Renal cortical epithelial cell (primary cell): ENCODE measurements at places on chromosomes 3 and 15. TPM values are rescaled to one million over a fixed set of nuclear protein-coding genes. Genes with fewer than 3 reads are reported as not detected.
A peak's percentile ranks its signal among the peaks of the same experiment; 100 is the strongest.

- peak; percentile 70 for DNase-seq
Observed at GRCh38 chr15:36432161-36432560, 147.3 kb upstream of the CDIN1 start.

- no peak for DNase-seq
Observed at GRCh38 chr15:33671456-33671855, 296.8 kb upstream of the CHRM5 start.

- no peak for DNase-seq
Observed at GRCh38 chr15:87243474-87243873, 1013.1 kb downstream of the NTRK3 start.

GRCh38 chr3:152772674-152773225 is 62.2 kb upstream of the P2RY1 start:
- no peak for DNase-seq

- DNase-seq = no peak
Observed at GRCh38 chr3:22210693-22211092, 459.7 kb upstream of the ZNF385D start.

- no peak for DNase-seq
Observed at GRCh38 chr3:64264501-64265109, 39.3 kb upstream of the PRICKLE2 start.

DNA sequence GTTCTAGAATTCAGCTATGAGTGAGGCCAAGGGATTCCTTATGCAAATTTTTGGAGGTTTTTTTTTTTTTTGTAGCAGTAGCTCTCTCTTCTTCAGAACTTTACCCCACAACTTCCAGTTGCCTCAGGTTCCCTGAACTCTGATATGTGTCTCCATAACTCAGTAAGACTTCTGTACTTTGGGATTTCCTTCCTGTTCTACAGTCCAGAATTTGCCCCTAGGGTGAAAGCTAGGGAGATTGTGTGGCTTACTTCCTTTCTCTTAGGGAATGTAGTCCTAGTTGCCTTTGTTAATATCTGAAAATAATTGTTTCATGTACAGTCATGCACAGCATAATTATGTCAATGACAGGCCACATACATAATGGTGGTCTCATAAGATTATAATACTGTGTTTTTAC is 30.8 kb downstream of the LRRC28 start:
- DNase-seq = peak; percentile 33

DNA sequence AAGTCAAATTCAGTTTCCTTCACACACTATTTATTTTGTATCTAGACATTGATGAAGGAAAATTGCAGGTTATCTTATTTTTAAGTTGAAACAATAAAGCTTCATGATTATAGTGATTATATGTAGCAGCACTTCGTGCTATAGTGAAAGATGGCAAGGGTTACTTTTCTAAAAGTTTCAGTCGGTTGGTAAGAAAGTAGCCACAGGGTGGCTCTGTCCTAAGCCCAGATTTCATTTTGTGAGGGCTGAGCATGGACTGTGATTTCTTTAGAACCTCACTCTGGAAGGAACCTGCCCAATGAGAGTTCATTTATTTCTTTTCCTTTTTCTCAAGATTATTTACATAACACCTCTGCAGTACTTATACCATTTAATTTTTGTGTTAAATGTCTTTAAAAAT is 66.5 kb downstream of the NME9 start:
- DNase-seq = no peak

DNA sequence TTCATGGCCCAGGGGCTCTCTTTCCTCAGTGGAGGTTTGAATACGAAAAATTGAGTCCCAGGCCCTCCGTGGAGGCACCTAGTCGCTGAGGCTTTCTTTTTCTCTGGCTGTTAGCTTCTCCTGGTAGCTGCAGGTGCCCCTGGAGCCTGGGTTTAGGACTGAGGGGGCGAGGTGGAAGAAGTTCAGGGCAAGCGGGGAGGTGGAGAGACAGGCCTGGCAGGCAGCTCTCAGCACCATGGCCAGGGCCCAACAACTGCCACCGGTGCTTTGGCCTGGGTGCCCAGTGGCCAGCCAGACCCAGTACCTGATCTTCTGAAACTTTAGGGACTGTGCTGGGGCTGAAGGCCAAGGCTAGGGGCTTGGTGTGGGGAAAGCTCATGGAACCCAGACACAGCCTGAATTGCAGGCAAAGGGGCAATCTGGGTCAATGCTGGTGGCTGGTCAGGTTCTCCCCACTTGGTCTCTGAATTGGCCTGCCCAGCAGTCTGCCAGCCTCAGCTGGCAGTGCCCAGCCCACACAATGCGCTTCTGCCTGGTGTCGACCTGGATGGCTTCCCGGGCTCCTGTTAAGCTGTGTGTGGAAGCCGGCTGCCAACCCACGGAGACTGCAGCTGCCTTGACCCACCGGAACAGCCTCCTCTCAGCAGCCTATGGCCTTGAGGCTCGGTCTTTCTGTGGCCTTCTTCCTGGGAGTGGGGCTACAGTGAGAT is 30.3 kb upstream of the POLG start:
- DNase-seq = no peak

GRCh38 chr15:63381301-63382204 is at the start of gene CA12:
Gene CA12, minus strand, starts transcription at chr15:63381846. Its CDS starts 126 bp downstream, at chr15:63381720.
- peak; percentile 43 for DNase-seq

- no peak for DNase-seq
Observed at GRCh38 chr3:151120409-151120808, 34.9 kb downstream of the MED12L start.

GRCh38 chr3:39146083-39146501 is 7.3 kb downstream of the CSRNP1 start:
- DNase-seq = no peak

DNA sequence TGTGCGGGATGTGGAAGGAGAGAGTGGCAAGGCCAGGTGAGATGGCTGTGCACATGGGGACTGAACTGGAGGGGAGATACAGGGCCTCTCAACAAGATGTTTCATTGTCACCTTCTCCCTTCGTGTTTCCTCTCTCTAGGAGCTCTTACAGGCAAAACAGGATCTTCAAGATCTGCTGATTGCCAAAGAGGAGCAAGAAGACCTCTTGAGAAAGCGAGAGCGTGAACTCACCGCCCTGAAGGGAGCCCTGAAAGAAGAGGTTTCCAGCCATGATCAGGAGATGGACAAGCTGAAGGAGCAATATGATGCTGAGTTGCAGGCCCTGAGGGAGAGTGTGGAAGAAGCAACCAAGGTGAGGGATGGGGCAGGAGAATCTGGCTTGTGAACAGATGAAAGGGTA is 85.2 kb downstream of the CGNL1 start:
- DNase-seq = no peak

DNA sequence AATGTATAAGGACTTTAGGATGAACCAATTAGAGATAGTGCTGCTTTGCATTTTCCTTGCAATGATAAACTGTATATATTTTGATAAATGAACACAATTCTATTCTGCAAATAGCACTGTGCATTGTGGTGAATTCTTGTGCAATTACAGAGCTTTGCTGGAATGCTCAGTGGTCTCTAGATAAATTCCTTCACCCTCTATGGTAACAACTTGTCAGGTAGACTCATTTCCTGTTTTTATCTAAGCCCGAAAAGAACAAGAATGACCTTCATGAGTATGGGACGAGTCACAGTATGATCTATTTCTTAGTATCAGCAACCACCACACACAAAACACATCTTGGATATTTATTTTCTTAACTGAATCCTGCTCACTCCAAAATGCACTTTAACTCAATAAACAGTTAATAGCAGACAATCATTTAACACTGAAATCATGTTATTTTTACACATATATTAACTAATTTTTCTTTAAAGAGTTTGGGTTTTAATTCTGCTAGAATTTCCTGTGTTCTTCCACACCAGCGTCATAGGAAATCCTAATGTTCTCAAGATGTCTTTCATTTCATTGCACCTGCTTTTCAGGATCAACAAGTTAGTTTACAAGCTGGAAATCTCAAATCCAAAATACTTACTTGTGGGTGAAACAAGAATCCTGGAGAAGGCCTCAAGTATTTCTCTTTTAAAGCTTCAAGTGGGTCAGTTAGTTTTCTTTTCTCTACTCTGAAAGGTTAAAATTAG is 551.2 kb downstream of the MECOM start:
- DNase-seq = peak; percentile 95

GRCh38 chr3:123341-123740 is 73.2 kb upstream of the CHL1 start:
- DNase-seq = peak; percentile 3

DNA sequence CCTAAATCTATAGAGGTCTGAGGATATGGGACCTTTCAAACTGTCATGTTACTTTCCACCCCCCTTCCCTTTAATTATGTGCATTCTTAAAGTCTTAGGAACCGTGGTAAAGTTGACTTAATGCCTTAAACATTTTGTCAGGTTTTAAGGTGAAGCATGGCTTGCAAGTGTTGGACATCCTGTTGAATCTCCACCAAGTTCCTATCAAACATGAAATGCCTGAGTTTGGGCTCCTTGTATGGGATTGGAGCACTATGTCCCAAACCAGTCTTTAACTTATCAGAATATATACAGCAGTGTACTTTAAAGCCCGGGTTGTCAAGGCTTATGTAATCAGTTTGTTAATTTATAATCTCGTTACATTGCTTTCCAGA is 1.1 kb downstream of the SNRK start:
- DNase-seq = peak; percentile 32

DNA sequence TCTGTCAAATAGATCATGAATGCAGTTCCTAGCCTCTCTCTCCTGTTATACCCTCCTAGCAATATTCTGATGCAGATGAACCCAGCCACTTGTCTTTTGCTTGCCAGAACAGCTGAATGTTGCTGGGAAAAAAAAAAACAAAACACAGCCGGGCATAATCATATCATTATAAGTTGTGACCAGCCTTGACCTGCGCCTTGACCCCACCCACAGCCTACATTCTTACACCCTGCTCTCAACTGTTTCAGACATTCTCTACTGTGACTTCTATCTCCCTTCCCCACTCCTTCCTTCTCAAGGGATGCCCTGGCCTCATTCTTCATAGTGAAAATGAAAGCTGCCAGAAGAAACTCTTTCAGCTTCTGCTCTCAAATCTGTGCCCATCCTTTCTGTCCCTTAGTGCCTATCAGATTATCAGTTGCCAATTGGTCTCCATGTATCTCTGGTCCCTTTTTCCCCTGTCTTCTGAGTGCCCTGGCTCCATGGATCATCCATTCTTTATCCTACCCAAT is 389.1 kb upstream of the TPRG1 start:
- DNase-seq = no peak

- peak; percentile 94 for DNase-seq
Observed at GRCh38 chr3:124700880-124701684, 29.2 kb upstream of the UMPS start.

GRCh38 chr3:152834191-152834775 is 648 bp upstream of the P2RY1 start:
- DNase-seq = no peak

DNA sequence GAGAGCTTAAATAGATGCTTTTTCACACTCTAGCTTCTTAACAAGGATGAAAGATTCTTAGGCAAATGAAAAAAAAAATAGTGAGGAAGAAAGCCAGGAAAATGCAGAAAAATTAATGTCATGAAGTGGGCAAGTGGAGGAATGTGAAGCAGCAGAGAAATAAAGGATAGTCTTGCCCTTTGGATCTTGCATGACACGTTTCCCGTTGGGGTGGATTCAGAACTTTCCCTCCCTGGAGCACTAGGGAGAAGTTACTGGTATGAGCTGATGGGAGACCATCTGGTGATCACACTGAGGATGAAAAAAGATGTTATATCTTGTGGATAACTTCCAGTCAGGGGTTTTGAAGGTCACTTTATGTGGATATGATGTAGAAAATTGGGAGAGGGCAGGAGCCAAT is 361.8 kb upstream of the ROPN1 start:
- DNase-seq = no peak

PGBD4 gene
- total RNA-seq = 1.0 and 3.3 TPM in 2 replicates

COL6A5 gene
- total RNA-seq = under 0.01 TPM in 1 of 2 replicates, not detected in the other

GOLGA6L7 gene
- total RNA-seq = not detected in 2 replicates

CCDC13 gene
- total RNA-seq = 0.17 and 2.8 TPM in 2 replicates

TMEM44 gene
- total RNA-seq = 14.9 and 20.7 TPM in 2 replicates

C3orf85 gene
- not detected in 2 replicates for total RNA-seq

FBXO40 gene
- not detected in 2 replicates for total RNA-seq

CHAC1 gene
- total RNA-seq = 10.8 and 11.1 TPM in 2 replicates

MESP1 gene
- 0.45 and 0.69 TPM in 2 replicates for total RNA-seq

PHC3 gene
- 10.4 and 39.1 TPM in 2 replicates for total RNA-seq

CP gene
- 2.4 and 85.8 TPM in 2 replicates for total RNA-seq

ANKRD34C gene
- not detected in 2 replicates for total RNA-seq
